Nucleus accumbens (tissue), 56 donors: ENCODE measurements at places on chromosomes 7 and 10.

DNA sequence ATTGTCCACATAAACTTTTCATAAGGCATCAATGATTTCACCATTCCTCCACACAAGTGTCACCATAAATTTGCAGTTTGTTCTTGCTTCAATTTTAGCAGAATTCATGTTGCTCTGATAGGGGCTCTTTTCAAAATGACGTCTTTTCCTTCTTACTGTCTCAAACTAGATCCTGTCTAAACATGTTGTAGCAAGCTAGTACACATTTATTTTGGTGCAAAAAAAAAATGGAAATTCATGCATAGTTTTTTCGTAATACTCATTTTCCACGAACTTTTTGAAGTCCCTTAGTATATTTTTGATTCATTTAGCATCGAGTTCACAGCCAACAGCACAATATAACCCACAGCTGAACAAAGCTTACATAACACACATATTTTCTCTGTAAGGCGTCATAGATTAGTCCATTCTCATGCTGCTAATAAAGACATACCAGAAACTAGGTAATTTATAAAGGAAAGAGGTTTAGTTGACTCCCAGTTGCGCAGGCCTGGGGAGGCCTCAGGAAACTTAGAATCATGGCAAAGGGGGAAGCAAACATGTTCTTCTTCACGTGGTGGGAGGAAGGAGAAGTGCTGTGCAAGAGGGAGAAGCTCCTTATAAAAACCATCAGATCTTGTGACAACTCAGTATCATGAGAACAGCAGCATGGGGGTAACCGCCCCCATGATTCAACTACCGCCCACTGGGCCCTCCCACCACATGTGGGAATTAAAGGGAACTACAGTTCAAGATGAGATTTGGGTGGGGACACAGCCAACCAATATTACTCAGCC, 301.5 kb downstream of the CCDC3 start:
- DNase-seq, result no peak

GRCh38 chr7:36034020-36034419, 119.0 kb upstream of the EEPD1 start:
- DNase-seq, result no peak

GRCh38 chr10:123913688-123914268, 22.2 kb upstream of the CPXM2 start:
- DNase-seq, result no peak

GRCh38 chr7:141906285-141906684, 9.9 kb upstream of the OR9A4 start:
- DNase-seq, result no peak

- DNase-seq, result no peak
Measured at GRCh38 chr10:79055100-79055782, 13.5 kb upstream of the ZMIZ1 start.

- no peak for DNase-seq
Measured at GRCh38 chr7:137684776-137685175, 162.0 kb downstream of the DGKI start.

DNA sequence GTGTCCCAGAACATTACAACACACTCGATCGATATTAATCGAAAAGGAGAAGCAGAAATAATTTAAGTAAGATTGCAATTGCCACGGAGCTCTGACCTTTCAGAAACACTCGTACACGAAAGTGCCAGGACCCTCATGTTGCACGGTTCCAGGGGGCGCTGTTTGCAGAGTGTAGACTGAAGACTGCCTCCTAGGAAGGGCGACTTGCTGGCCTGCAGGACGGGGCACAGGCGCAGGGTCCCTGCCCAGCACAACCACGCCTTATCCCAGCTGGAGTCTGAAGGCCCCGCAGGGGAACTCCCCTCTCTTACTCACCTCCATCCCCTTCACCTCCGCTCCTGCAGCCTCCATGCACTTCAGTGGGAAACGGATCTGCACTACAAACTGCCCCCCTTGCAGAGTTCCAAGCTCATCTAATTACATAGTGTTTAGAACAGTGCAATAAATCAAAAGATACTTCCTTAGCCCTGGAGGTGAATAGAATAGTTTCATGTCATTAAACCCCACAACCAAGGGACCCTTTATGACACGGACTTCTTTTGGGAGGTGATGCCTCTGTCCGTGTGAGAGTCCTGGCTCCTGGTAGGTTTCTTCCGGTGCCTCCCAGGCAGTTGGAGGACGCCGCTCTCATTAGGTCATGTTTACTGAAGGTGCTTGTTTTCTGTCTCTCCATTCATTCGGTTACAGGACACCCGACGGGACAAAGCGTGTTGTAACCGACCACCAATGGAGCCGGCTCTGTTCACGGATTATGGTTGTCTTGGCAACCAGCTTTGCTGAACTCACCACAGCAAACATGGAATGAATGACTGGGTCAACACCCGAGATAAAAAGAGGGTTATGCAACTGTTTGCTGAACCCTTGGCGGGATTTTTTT, 262.2 kb downstream of the BAMBI start:
- DNase-seq, result no peak

DNA sequence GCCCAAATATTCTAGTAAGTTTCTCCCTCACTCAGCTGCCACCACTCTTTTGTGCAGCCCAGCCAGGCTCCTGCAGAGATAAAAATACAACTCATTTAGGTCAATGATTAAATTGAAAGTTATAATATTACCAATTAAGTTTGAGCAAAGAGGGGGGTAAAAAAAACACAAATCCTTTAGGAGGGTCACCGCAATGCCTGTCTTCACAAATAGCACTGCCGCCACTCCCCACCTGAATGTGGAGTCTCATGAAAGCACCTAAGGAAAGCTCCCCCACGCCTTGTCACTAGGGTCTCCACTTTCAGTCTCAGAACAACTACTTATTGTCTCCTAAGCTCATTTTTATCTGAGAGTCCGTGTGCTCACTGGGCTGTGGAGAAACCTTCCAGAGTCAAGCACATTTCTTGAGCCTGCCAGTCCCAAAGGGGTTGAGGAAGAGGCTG, 148.7 kb downstream of the FGFR2 start:
- DNase-seq, result no peak

DNA sequence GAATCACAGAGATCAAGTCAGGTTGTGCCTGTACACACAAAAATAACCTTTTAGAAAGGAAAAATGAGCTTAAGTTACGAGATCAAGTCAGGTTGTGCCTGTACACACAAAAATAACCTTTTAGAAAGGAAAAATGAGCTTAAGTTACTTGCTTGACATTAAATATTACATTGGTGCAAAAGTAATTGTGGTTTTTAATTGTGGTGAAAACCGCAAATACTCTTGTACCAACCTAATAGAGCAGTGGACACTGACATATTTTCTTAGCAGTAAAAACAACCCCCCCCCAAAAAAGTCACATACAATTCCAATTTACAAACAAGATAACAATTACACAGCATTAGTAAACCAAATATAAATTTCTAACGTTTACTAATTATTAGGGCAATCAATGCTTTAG, 595.6 kb downstream of the GRM8 start:
- no peak for DNase-seq

DNA sequence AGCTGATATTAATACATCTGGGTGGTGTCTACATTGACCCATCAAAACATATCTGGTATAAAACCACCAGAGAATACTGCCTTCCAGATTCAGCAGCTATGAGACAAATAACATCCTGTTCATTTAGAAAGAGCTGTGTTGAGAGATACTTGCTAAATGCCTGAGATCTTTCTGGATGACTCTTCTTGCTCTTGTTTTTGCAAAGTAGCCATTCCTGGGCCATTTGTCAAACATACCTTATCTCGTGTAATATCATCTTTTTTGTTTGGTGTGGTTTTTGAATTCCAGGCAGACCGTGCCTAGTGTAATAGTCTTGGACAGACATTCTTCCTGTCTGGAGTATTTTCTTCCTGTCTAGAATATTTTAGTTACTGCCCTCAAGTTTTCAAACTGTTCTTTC, 74.7 kb upstream of the PRR15 start:
- no peak for DNase-seq

DNA sequence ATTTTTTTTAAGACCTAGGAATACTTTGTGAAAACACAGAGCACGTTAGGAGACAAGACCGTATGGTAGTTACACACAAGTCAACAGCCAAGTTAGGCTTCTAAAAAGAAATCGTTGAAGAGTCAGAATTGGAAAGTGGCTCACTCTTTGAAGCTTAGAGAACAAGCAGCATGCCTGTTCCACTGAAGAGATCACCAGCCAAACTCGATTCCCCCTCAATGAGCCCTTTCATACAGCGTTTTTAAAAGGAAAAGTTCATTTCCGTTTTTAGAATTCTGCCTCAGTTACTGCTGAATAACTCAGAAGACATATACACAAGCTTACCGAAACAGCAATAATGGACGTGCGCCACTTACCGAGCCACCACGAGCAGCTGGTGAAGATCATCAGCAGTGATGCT, 41.0 kb downstream of the MCMBP start:
- no peak for DNase-seq

- no peak for DNase-seq
Measured at GRCh38 chr7:99011706-99012404, 132.1 kb downstream of the SMURF1 start.

GRCh38 chr7:151449990-151450389, 10.0 kb upstream of the CRYGN start:
- no peak for DNase-seq

DNA sequence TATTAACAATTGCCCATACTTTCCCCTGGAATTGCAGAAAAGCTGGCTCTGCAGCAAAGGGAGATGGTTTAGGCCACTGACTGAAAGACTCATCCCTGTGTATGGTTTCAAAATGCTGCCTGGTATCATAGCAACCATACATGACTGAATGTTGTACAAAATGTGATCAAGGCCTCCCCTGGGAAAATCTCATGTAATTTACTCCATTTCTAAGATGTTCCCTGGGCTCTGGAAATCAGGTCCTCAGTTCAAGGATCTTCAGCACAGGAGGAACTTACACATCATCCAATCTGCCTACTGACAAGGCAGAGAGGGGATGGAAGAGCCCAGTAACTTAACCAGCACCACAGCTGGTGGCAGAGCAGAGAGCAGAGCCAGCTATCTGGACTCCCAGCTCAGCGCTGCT, 111.8 kb downstream of the JAZF1 start:
- DNase-seq, result no peak

DNA sequence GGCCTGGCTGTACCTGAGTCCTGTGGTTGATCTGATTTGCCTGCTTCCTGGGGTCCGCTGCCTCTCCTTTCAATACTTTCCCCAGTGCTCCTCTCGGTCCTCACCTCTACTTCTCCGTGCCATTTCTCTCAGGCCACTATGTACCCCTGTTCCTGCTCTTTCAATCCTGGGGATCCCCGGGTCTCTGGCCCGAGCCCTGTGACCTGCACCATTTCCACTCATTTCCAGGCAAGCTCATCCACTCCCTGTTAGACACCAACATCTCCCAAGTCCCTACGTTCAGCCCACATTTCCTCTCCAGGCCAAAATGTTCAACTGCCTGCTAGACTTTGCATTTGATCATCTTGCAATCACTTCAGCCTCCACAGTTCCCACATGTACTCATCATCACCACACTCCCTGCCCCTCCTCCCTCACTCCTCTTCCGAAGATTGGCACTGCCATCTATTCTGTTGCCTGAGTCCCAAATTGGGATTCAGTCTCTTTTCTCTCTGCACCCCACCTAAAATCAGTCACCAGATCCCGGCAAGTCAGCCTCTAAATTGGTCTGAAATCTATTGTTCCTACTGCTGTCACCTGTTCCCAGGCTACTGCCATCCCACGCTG, 34.4 kb upstream of the ZMIZ1 start:
- no peak for DNase-seq
